ENCODE measurements at places on chromosomes 13 and 19.
A peak's percentile ranks its signal among the peaks of the same experiment; 100 is the strongest.

DNA sequence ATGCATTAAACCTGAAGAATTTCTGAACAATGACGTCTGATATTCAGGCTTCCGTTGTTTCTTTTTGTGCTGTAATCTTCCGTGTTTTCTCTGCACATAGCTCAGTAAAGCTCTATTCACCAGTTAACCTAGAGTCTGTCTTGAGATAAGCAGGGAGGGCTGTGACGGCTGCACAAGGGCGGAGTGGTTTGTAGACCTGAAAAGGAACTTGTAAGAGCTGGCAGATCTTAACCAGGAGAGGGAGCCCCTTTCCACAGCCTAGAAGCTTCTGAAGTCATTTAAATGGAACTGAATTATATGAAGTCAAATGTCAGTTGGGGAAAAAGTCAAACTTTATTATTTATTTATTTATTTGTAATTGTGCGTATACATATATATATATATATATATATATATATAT is 27.5 kb downstream of the DPRX start:
- peak; percentile 66 for DNase-seq

DNA sequence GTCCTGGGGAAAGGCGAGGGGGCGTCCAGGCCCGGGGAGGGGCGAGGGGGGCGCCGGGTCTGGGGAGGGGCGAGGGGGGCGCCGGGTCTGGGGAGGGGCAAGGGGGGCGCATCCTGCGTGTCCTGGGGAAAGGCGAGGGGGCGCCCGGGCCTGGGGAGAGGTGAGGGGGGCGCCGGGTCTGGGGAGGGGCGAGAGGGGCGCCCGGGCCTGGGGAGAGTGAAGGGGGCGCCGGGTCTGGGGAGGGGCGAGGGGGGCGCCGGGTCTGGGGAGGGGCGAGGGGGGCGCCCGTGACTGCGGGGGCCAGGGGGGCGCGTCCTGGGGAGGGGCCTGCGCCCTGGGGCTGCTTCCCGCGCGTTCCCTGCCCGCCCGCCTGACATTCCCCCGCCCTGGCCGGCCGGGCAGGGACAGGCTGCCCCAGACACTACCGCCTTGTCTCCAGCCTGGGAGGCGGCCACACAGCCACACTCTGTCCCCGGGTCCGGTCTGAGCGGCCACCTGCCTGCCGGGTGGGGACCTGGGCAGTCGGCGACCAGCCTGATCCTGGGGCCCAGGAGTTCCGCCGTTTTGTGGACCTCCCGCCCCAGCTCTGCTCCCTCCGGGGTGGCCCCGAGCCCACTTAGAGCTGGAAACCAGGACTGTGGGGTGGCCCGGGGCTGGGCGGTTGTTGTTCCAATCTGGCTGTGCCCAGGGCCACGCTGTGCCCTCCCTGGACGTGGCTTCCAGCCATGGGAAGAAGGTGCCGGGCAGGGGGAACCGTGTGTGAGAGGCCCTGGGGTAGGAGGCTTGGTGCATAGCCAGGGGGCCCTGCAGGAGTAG is 11.8 kb downstream of the PALM start:
- DNase-seq: no peak

DNA sequence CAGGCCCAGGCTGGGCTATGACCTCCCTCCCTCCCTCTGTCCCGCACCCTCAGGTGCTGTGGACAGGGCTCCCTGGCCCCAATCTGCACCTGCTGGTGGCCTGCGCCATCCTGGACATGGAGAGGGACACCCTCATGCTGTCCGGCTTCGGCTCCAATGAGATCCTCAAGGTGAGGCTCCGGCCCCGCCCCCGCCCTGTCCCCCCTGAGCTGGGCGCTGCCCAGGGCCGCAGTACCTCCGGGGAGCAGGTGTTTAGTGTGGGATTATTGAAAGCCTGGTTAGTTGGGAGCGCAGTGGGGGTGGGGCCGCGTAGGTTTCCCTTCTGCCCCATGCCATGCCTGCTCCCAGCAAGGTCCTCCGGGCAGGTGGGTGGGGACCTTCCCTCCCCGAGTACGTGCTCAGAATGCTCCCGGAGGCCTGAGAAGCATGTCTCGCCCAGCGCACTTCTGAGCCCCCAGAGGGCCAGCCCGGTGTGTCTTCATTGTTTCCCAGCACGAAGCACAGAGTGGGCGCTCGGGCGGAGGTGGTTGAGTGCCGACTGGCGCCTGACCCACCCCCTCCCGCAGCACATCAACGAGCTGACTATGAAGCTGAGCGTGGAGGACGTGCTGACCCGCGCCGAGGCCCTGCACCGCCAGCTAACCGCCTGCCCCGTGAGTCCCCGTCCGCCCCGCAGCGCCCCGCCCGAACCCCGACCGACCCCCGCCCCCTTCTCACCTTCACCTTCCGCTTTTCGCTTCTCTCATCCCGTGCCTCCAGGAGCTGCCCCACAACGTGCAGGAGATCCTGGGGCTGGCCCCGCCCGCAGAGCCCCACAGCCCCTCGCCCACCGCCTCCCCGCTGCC is 8.8 kb downstream of the IL4I1 start:
- DNase-seq: no peak

GRCh38 chr19:28201462-28201943 is 1011.4 kb downstream of the UQCRFS1 start:
- DNase-seq: no peak

GRCh38 chr13:20719783-20720182 is 16.3 kb downstream of the IL17D start:
- no peak for DNase-seq

- no peak for DNase-seq
Observed at GRCh38 chr13:100899720-100900316, 225.2 kb upstream of the TMTC4 start.

- DNase-seq: no peak
Observed at GRCh38 chr13:43285933-43286597, 262.7 kb downstream of the DNAJC15 start.

GRCh38 chr13:110653851-110654250 is 38.5 kb downstream of the NAXD start:
- no peak for DNase-seq

- peak; percentile 4 for DNase-seq
Observed at GRCh38 chr13:96089749-96090239, at the start of gene HS6ST3. Gene HS6ST3 (plus strand): TSS chr13:96090107.

DNA sequence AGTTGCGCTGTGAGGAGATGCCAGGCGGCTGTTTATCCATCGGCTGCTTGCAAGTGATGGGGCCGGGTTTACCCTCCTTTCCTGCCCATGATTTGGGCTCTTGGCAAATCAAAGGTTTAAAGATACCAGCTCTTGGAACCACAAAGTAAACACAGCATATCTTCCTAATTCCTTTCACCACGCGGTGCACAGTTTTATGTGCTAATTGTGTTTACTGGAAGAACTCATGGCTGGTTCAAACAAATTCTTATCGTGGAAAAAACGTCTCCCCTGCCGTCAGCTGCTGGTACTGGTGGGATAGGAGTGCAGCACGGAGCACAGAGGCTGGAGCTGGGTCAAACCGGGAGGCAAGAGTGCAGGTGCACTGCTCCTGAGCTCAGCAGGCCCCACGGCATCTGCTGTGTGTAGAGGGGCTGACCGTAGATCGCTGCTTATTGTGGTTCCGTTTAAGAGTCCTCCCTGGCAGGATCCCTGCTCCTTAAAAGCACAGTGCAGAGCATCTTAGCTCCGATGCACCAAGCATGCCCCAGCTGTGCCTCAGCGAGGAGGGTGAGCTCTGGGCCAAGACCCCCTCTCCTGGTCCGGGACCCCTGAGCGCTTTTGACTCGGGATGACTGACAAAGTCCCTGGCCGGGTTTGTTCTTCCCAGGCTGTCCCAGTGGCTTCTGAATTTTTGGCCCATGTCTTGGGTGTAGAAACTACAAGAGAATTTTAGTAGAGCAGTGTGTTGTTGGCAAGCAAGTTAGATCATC is 51.3 kb upstream of the GAS6 start:
- DNase-seq: no peak

GRCh38 chr13:24223341-24224231 is 63.1 kb downstream of the SPATA13 start:
- no peak for DNase-seq

DNA sequence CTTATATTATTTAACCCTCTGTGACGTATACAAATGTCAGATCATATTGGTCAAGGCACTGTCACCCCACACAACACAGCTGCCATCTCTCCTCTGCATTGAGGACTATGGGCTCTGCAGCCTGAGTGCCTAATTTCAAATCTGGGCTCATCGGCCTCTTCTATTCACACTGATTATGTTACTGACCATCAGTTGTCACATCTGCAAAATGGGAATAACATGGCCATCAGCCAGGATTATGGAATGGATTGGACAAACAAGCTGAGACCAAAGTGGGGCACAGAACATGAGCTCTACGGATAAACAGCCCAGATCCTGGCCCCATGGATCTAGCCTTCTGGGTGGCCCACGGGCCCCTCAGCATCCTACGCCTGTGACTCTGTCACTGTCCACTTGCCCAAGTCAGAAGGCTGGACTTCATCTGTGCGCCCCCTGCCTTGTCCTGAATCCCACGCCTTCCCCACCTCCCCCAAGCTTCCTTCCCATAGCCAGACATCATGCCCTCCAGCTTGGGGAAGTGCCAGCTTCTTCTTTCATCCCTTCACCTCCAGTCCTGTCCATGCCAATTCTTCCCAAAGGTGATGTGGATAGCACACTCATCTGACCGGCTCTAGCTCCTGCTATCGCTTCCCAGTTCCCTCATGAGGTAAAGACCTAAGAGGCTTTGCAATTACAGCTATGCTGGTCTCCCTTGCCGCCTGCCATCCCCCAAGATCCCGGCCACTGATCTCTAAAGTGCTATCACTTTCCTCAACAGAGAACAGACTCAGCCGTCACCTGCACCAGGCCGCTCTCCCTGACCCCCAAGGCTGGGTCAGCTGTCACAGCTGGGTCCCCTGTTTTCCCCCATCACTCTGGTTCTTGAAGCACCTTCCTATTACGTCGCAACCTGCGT is 872 bp downstream of the FARSA start:
- DNase-seq: no peak

GRCh38 chr19:37304884-37305255 is 66.0 kb upstream of the ZNF527 start:
- DNase-seq: no peak

DNA sequence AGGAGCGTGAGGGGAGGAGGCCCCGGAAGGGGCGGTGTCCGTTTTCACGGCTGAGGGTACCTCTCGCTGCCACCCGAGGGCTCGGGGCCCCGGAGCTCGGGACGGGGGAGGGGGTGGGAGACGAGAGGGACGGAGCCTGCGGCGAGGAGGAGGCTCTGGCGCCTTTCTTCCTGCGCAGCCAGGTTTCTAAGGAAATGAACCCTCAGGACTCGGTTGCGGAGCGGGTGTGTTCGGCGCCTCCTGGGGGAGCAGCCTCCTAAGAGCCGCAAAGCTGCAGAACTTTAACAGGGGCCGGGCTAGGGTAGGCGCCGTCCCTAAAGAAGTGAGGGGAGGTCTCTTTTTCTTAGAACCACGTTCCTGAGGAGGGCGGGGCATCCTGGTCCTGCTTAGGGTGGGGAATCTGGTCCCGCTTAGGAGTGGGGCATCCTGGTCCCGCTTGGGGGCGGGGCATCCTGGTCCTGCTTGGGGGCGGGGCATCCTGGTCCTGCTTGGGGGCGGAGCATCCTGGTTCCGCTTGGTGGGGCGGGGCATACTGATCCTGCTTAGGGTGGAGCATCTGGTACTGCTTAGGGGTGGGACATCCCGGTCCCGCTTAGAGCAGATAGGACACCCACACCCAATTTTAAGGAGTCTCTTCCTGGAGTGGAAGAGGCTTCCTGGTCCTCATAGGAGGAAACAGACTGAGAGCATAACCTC is 6.2 kb downstream of the SYT5 start:
- no peak for DNase-seq

GRCh38 chr19:13211426-13212308 is 61.5 kb downstream of the IER2 start:
- DNase-seq: no peak

- no peak for DNase-seq
Observed at GRCh38 chr13:30752201-30752797, 17.0 kb downstream of the ALOX5AP start.

DNA sequence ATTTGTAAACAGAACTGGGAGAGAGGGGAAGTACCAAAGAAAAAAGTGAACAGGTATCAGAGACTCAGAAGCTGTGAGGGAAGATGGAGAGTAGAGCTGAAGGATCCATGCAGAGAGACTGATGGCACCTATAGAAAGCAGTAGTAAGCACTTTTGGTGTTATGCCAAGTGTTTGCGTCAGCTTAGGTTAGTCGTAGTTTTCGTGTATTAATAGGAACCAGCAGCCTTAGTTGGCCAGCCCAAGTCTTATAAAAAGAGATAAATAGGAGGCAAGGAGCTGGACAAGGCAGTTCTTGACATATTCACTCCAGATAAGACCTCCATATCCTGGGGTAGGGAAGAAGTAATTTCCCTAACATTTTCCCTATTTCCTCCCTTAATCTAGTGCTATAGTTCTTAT is 214.2 kb downstream of the OXGR1 start:
- no peak for DNase-seq

DNA sequence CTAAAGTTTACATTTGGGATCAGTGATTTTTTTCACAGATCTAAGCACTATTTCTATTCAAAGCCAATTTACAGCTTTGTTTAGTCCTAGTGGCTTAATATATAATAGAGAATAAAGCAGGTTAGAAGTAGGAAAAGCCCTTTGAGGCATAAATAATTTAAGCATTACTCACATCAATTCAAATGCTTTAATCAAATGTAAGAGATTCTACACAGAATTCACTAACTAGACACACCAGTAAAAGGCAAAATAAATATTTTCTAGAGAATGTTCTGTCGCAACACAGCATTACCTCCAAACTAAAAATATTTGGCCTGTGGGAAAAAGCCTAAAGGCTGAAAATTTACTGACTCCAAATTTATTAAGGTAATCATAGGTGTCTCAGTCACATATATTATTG is 31.3 kb downstream of the KCTD12 start:
- DNase-seq: no peak
